ENCODE measurements at places on chromosomes 7 and 10. TPM values are rescaled to one million over a fixed set of nuclear protein-coding genes. Genes with fewer than 3 reads are reported as not detected.

Gene SHTN1
- polyA plus RNA-seq, result not detected

Gene CYP3A7
- not detected for polyA plus RNA-seq

DNA sequence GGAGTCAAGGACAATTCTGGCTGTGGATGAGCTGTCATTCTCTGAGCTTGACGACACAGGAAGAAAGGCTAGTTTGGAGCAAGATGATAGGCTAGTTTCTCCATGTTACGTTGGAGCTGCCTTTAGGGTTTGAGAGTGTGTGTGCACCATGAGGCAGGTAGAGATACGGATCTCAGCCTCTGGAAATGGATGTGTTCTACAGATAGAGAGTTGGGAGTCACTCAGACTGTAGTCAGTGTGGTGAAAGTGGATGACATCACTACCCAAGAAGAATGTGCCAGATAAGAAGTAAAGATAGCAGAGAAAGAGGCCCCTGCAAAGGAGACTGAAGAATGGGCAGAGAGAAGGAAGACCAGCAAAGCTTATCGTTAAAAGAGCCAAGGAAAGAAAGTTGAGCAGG lies 42.4 kb downstream of the PNLIPRP3 start:
- DNase-seq, result no peak

- DNase-seq, result no peak
Measured at GRCh38 chr7:30976381-30976780, 12.6 kb downstream of the GHRHR start.

GRCh38 chr10:61847087-61847486 lies 54.4 kb upstream of the ARID5B start:
- no peak for DNase-seq

GRCh38 chr10:77428691-77429395 lies 208.8 kb downstream of the KCNMA1 start:
- DNase-seq, result no peak

DNA sequence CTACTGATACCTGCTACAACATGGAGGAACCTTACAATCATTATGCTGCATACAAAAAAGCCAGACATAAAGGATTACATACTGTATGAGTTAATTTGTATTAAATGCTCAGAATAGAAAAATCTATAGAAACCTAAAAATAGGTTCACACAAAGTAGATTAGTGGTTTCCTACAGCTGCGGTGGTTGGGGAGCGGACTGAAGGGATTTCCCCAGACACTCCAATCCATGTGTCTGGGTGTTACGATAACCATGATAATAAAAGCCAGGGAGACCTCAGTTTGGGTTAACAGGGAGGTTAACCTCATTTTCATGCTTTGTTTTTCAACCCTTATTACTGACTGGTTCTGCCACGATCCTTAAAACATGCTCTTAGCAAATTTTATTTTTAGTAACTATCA lies 355.9 kb downstream of the KCNMA1 start:
- DNase-seq, result no peak

GRCh38 chr10:80412486-80412885 lies 4.1 kb downstream of the PRXL2A start:
- no peak for DNase-seq
